NB4 (cell line): ENCODE measurements at places on chromosomes 7 and 10.

DNA sequence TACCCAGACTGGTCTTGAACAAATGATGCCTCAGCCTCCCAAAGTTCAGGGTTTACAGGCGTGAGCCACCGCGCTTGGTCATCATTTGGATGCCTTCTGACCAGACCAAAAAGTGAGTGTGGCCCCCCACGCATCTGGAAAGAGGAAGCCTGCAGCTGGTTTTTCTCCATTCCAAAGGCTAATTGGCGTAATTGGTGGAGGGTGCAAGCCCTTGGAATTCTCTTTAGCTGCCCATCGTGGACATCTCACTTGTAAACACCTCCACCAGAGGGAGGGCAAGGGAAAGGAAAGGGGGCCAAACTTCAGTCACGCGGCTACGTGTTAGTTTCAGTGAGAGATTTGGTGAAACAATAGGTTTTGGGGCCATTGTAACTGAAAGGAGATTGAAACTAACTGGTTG, 4.1 kb upstream of the ARHGAP21 start:
- DNase-seq = peak; percentile 10

DNA sequence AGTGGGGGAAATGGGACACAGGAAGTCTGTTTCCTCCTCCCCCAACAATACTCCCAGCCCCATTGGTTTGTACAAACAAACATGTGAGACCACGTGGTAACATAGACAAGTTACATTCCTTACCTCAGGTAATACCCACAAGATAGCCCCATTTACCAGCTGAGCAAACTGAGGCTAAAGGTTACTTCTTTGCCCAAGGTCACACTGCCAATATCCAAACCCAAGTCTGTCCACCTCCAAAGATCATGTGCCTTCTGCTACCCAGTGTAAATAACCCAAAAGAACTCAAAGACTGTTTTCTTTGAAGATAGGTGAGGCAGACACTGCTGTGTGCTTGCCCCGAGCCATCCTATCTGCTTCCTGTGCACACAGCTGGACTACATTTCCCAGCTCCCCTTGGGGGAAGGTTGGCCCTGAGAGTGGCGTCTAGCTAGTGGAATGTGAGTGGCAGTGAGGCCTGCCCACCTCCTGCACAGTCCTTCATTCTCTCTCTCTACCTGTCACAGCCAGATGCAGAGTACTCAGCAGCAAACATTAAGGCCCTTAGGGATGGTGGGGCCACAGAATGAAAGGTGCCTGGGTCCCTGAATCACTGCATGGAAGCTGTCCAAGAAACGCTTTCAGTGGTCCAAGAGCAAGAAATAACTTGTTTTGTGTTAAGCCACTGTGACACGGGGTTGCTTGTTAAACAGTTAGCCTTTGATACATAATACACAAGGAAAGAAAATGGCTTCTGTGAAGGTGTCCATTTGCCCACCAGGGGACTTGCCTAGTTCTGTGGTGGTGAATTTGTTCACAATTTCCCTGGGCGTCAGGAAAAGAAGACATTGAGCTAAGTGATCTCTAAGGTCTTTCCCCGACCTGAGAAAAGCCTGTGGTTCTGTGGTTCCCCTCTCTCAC, 257.7 kb upstream of the NFE2L3 start:
- DNase-seq = peak; percentile 60

DNA sequence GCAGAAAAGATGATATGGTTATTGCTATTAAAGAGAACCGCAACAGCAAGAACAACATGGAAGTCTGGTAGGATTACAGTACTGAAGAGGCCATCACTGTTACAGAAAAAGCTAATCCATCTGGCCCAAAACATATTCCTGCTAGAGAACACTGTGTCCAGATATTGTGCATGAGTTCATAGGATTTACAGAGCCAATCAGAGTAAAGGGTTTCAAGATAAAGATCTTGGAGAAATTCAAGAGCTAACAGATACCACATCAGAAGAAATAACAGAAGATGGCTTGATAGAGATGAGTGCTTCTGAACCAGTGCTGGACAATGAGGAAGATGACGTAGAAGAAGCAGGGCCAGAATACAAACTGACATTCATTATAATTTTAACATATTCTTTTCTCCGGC, 58.7 kb downstream of the MINDY3 start:
- no peak for DNase-seq

DNA sequence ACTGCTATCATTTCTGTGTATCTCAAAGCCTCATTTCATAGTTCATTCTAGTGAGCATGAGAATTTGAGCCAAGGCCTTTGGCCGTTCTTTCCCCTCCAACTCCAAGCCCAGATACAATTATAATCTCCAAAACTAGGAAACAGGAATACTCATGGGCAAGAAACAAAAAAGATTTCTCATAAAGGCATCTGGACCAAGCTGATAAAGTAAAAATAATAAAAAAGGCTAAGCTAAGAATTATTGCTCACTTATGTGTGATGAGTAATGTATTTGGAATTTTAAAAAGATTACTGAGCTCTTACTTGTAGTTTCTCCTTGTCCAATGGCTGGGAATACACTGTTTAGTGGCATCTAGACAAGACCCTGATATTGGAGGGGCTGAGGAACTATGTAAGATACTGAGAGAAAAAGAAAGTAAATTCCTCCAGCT, 196.4 kb upstream of the POM121L12 start:
- no peak for DNase-seq

DNA sequence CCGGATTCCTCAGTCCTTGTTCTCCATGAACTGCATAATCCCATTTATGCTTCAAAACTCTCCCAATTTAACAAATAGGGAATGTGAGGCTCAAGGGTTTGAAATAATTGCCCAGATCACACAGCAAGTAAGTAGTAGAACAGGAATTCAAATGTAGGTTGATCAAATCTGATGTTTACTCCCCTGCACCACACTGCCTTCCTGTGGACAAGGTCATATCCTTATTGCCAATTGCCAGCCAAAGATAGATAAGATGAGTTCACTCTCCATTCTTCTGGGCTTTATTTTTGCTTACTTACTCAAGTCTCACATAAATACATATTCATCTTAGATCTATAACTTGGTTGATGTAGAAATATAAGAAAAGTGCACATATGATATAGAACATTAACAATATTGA, 435.2 kb upstream of the ETV1 start:
- no peak for DNase-seq

DNA sequence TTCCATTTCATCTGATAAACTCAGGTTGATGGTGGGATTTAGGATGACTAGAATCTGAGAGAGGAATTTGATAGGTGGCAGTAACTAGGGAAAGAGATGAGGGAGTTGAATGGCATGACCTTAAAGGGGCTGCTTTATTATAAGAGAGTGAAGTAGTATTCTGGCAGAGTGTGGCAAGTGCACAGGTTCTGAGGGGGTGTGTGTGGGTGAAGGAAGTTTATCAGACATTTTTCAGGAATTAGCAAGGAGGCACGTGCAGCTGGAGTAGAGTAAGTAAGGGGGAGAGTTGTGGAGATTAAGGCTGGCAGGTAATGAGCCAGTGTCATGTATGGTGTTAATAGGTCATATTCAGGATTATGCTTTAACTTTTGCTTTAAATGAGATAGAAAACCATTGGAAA, 40.5 kb downstream of the AHCYL2 start:
- DNase-seq = no peak

- no peak for DNase-seq
These were observed 21.8 kb downstream of the ANK3 start for GRCh38 chr10:60367901-60368300.

DNA sequence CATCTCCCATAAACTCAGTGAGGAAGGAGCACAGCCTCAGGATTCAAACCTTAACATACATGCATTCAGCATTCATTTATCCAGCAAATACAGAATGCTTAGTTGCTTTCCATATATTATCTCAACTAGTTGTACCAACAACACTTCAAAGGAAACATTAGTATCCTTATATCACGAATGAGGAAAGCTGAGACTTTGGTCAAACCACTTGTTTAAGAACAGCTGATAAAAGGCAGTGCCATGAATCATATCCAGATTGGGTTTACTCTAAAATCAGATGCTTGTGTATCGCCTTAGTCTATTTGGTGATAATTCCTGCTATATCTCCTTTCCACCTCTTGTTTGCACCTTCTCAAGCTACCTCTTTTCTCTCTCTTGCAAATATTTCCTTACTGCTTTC, 1.9 kb upstream of the CPED1 start:
- DNase-seq = no peak

DNA sequence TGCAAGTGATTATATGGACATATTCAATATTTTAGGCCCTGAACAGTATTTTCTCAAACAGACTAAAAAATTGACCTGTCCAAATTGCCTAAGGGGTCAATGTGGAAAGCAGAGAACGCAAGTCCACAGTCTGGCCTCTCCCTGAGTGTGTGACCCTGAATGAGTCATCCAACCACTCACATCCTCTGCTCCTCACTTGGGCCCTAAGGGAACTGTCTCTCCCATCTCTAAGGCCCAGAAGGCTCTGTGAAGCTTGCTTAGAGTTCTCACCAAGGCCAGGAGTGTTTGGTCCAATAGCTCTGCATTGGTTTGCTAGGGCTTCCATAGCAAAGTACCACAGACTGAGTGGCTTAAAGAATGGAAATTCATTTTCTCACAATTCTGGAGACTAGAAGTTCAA, 155.1 kb downstream of the LSM5 start:
- peak; percentile 33 for DNase-seq

DNA sequence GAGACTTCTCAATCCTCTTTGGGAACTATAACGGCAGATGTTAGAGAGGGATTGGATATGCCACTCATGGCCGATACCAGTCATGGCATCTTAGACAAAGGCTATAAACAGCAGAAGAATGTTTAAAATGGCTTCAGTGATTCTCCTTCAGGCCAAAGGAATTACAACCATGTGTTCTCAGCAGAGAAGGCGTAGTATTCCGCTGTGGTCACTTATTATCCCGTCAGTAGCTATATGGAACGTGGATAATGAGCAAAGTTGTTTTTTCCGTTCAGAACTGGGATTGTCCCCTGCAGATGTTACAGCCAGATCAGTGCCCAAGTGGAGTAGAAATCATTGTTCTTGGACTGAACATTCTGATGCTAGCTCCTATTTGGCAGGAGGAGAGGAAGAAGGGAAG, 43.1 kb downstream of the TEX36 start:
- no peak for DNase-seq

- DNase-seq = no peak
These were observed 825.8 kb upstream of the POM121L12 start for GRCh38 chr7:52209614-52210013.

DNA sequence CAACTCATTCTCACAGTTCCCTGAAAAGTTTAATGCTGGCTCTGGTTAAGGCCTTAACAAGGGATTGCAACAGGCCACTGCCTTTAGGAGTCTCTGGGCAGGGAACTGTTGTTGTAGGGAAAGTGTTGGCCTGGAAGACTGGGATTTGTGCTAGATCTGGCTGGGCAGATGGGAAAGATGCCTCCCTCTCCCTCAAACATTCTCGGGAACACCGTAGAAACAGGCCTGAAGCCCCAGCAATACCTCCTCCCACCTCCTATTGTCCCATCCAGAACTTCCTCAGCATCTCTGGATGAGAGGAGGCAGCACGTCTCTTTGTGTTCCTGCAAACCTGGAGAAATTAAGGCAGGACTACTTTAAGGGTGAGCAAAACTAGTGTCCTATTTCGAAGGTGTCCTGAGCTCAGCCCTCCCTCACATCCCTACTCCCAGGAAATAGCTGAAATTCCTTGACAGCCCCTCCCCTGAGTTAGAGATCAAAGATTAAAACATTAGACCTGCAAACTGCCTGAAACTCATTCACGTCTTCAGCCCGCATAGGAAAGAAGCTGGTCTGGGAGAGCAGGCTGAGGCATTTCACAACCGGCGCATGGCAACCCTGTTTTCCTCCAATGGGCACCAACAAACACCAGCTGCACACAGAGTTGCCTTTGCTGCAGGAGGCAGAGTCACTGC, 10.9 kb upstream of the MAP3K8 start:
- peak; percentile 80 for DNase-seq

GRCh38 chr10:6562221-6562620, 17.9 kb downstream of the PRKCQ start:
- DNase-seq = no peak

DNA sequence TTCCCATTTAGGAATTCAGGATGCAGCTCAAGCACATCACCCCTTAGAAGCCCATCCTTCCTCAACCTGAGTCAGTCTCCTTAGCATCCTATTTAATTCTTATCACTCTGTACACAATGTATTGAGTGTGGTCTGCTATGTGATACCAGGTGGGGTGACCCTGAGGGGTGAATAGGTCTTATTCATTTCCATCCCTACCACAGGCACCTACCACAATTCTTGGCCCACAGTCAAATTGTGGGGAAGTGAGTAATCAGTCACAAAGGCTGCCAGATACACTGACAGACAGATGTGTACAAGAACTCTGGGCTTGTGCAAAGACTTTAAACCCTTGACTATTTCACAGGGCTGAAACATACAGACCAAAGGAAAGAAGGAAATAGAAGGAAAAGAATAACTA, 560.5 kb downstream of the PARD3 start:
- DNase-seq = peak; percentile 51

- no peak for DNase-seq
These were observed 132.4 kb upstream of the GDF10 start for GRCh38 chr10:47167591-47167990.

- DNase-seq = no peak
These were observed 97.1 kb upstream of the CPXM2 start for GRCh38 chr10:123988694-123989093.

- DNase-seq = peak; percentile 78
These were observed 13.4 kb downstream of the NHLRC2 start for GRCh38 chr10:113867904-113868303.

- no peak for DNase-seq
These were observed 26.2 kb upstream of the PRPF18 start for GRCh38 chr10:13560597-13560996.

GRCh38 chr7:32216759-32217158, 146.6 kb upstream of the PDE1C start:
- DNase-seq = no peak

GRCh38 chr7:5631752-5632151, 149.7 kb downstream of the RNF216 start:
- DNase-seq = no peak

DNA sequence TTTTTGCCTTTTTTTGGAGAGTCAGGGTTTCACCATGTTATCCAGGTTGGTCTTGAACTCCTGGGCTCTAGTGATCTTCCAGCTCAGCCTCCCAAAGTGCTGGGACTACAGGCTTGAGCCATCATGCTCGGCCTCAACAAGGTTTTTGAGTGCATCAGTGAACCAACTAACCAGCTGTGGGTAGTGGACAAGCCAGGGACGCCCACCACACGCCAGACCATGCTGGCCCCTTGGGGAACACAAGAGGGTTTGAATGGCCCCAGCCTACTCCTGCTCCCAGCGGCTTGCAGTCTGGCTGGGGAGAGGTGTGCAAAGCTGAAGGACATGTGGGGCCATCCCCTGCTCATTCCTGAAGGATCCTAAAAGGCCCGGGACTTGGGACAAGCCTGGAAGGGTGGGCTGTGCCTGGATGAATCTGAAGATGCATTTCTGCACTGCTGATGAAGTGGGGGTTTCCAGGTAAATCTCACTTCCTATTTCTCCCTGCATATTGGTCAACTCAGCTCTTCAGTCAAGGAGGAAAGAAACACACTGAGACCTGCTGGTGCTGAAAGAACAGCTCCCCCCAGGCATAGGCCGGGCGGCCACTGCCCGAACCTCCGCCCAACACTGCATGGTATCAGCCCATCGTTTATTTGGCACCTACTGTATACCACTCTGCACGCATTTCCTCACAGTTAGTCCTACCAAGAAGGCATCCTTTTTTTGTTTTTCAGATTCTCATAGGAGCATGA, 6.9 kb downstream of the MMD2 start:
- DNase-seq = peak; percentile 72
